ENCODE measurements at places on chromosomes 5 and 9.

- no peak for DNase-seq
These were observed 99.6 kb downstream of the RXRA start for GRCh38 chr9:134425812-134426211.

GRCh38 chr9:68427216-68427977 lies 71.0 kb downstream of the PGM5 start:
- DNase-seq: no peak

- DNase-seq: no peak
These were observed 73.2 kb downstream of the PIK3R1 start for GRCh38 chr5:68288707-68289134.

GRCh38 chr9:20580673-20581072 lies 41.6 kb downstream of the MLLT3 start:
- no peak for DNase-seq

DNA sequence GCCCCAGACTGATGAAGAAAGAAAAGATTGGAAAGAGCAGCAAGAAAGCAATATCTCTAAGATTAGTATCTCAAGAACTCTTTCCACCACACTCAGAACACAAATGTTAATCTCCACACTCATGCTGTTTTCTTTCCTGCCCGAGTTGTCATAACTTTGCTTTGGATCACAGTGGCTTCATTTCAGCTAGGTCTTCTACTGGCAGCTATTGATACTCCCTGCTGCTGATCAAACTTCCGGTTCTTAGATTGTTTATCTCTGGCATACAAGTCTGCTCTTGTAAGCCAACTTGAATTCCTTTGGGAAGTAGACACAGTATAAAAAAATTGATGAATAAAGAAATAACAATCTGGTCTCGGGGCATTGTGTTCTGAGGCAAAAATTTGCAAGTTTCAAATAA lies 77.7 kb upstream of the SPEF2 start:
- DNase-seq: no peak

- no peak for DNase-seq
These were observed 161.8 kb downstream of the NTRK2 start for GRCh38 chr9:84831377-84831776.

GRCh38 chr5:14745753-14746152 lies 81.2 kb downstream of the OTULIN start:
- no peak for DNase-seq

DNA sequence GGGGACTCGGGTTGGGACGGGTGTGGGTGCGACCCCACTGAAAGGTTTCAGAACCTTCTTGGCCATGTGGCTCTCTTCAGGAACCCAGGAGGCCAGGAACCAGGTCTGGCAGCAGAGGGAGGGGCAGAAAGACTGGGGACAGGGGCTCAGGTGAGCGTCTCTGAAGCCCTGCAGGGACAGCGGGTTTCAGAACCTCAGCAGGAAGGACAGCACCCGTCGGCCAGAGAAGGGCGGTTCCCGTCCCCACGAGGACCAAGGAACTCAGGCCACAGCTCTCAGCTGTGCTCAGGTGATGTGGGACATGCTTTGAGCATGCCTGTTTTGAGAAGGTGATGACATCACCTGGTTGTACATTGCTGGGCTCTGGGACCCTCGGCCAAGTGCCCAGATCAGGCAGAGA lies 25.7 kb downstream of the SLC12A7 start:
- DNase-seq: no peak

DNA sequence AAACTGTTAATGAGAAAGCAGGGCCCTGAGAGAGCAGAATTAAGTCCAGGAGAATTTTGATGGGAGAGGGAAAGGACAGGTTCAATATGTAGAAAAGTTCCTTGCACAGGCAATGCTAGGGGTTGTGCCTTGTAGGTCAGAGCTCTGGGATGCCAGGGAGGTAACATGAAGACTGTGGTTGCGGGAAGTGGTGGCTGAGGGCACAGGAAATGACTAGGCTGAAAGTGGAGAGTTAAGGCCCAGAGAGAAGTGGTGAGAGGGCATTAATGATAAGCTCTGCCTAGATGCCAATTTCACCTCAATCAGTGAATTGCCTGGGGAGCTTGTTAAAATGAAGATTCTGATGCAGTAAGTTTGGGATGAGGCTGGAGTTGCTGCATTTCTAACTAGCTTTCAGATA lies 31.5 kb upstream of the PPP3R2 start:
- no peak for DNase-seq
